Activated CD4-positive, alpha-beta T cell treated with anti-CD3 and anti-CD28 coated beads for 36 hours (primary cell): ENCODE measurements at places on chromosomes 13 and 19. TPM values are rescaled to one million over a fixed set of nuclear protein-coding genes. Genes with fewer than 3 reads are reported as not detected.

AKAP8 gene
- total RNA-seq: 47.9 TPM

NCR1 gene
- total RNA-seq: not detected

- H3K36me3 ChIP-seq: no peaks in the 10 kb centered on the region
- H3K4me1 ChIP-seq: no peaks in the 10 kb centered on the region
- no peaks in the 10 kb centered on the region for H3K27me3 ChIP-seq
- no peak overlapping the region for H3K4me3 ChIP-seq
Observed at GRCh38 chr13:62906469-62906868, 1490.8 kb upstream of the PCDH20 start.

- H3K36me3 ChIP-seq: no peaks in the 10 kb centered on the region
- DNase-seq: peak; percentile 63
- H3K4me1 ChIP-seq: peaks cover 33% of the 10 kb centered on the region
- no peak overlapping the region for H3K4me3 ChIP-seq
Observed at GRCh38 chr19:6639439-6639838, 30.5 kb downstream of the TNFSF14 start.

GRCh38 chr13:49616676-49617065, 11.6 kb upstream of the ARL11 start:
- H3K27me3 ChIP-seq: peaks cover 6% of the 10 kb centered on the region
- no peak for DNase-seq
- H3K4me3 ChIP-seq: no peak overlapping the region
- H3K36me3 ChIP-seq: no peaks in the 10 kb centered on the region
- H3K4me1 ChIP-seq: peaks cover 3% of the 10 kb centered on the region
- no peak overlapping the region for H3K27ac ChIP-seq

- peak overlapping the region; percentile 67 for H3K27ac ChIP-seq
- peak; percentile 41 for DNase-seq
- peak overlapping the region; percentile 86 for H3K4me3 ChIP-seq
- H3K27me3 ChIP-seq: no peaks in the 10 kb centered on the region
Observed at GRCh38 chr19:801030-801860, 4.0 kb downstream of the PTBP1 start.

GRCh38 chr19:19578252-19578651, 40.2 kb downstream of the CILP2 start:
- no peak overlapping the region for H3K27ac ChIP-seq
- H3K27me3 ChIP-seq: no peaks in the 10 kb centered on the region
- H3K36me3 ChIP-seq: peaks cover 5% of the 10 kb centered on the region
- H3K4me3 ChIP-seq: no peak overlapping the region
- DNase-seq: no peak

DNA sequence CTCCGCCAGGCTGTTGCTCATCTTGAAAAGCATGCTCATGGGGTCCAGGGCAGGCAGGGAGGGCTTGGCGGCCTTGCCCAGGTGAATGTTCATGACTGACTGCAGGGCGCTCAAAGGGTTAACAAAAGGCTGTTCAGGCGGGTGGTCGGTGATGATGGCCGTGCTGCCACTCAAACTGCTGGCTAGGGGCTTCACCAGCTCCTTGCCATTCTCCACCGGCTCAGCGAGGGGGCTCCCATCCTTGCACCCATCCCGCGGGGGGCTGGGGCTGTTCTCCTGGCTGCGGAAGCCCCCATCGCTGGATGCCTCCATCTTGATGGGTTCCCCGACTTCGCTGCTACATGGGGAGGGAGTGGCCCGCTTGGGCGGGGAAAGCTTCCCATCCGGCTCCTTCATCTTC, 71.7 kb downstream of the TSHZ3 start:
- no peaks in the 10 kb centered on the region for H3K4me1 ChIP-seq
- no peak overlapping the region for H3K4me3 ChIP-seq
- no peaks in the 10 kb centered on the region for H3K27me3 ChIP-seq
- no peak overlapping the region for H3K27ac ChIP-seq
- H3K36me3 ChIP-seq: no peaks in the 10 kb centered on the region

UNC13A gene
- total RNA-seq: 0.02 TPM

- H3K4me3 ChIP-seq: no peak overlapping the region
- no peaks in the 10 kb centered on the region for H3K27me3 ChIP-seq
- no peak overlapping the region for H3K27ac ChIP-seq
- peaks cover 3% of the 10 kb centered on the region for H3K36me3 ChIP-seq
- no peak for DNase-seq
Observed at GRCh38 chr19:33507021-33507956, 14.3 kb downstream of the PEPD start.

- no peaks in the 10 kb centered on the region for H3K36me3 ChIP-seq
- H3K4me3 ChIP-seq: no peak overlapping the region
- DNase-seq: no peak
- peaks cover 24% of the 10 kb centered on the region for H3K27me3 ChIP-seq
- H3K4me1 ChIP-seq: peaks cover 10% of the 10 kb centered on the region
Observed at GRCh38 chr19:14063105-14063504, 1.2 kb upstream of the PALM3 start.

GRCh38 chr13:24624363-24624762, 55.8 kb upstream of the ATP12A start:
- no peaks in the 10 kb centered on the region for H3K27me3 ChIP-seq
- no peaks in the 10 kb centered on the region for H3K36me3 ChIP-seq
- DNase-seq: no peak
- peaks cover 31% of the 10 kb centered on the region for H3K4me1 ChIP-seq
- H3K4me3 ChIP-seq: no peak overlapping the region

ZNF418 gene
- 4.6 TPM for total RNA-seq

DNA sequence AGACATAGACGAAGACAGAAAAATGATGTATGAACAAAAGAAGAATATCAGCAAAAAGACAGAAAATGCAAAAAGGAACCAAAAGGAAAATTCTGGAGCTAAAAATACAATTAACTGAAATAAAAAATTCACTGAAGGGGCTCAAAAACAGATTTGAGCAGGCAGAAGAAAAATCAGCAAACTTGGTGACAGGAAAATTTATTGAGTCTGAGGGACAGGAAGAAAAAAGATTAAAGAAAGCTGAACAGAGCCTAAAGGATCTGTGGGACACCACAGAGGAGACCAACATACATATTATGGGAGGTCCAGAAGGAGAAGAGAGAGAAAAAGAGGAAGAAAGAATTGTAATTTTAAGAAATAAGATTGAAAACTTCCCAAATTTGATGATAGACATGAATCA, 7.4 kb upstream of the LSR start:
- peaks cover 18% of the 10 kb centered on the region for H3K4me1 ChIP-seq
- H3K27me3 ChIP-seq: peaks cover 4% of the 10 kb centered on the region
- H3K4me3 ChIP-seq: no peak overlapping the region
- H3K36me3 ChIP-seq: peaks cover 9% of the 10 kb centered on the region
- H3K27ac ChIP-seq: no peak overlapping the region

RASIP1 gene
- 0.67 TPM for total RNA-seq

- H3K4me1 ChIP-seq: peaks cover 9% of the 10 kb centered on the region
- H3K4me3 ChIP-seq: no peak overlapping the region
- no peak overlapping the region for H3K27ac ChIP-seq
- no peak for DNase-seq
- H3K36me3 ChIP-seq: no peaks in the 10 kb centered on the region
Observed at GRCh38 chr13:28753946-28754345, 35.2 kb upstream of the SLC46A3 start.

DNA sequence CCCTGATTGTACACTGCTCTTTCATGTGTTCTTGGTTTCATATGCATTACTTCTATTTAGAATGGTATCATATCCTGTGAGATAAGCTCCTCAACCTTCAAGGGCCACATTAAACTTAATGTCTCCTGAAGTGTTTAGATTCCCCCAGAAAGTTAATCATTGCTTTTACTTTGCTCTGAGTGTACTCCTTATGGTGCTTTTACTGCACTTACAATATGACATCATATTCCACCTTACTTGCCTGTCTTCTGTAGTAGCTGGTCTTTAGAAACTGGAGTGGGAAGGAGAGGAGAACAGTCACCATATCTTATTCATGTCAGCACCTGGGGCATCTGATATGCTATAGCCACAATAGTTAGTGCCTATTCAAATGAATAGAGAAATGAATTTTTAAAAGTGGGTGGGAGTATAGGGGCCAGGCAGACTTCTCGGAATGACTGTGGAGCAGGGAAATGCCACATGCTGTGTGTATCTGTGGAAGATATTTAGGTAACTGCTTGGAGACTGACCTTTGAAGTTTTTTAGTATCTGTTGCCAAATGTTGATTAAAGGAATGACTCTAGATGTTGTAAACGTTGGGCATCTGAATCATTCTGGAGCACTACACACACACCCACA, 40.2 kb downstream of the SLAIN1 start:
- H3K27me3 ChIP-seq: no peaks in the 10 kb centered on the region
- H3K36me3 ChIP-seq: peaks cover 1% of the 10 kb centered on the region
- no peak overlapping the region for H3K27ac ChIP-seq

DNA sequence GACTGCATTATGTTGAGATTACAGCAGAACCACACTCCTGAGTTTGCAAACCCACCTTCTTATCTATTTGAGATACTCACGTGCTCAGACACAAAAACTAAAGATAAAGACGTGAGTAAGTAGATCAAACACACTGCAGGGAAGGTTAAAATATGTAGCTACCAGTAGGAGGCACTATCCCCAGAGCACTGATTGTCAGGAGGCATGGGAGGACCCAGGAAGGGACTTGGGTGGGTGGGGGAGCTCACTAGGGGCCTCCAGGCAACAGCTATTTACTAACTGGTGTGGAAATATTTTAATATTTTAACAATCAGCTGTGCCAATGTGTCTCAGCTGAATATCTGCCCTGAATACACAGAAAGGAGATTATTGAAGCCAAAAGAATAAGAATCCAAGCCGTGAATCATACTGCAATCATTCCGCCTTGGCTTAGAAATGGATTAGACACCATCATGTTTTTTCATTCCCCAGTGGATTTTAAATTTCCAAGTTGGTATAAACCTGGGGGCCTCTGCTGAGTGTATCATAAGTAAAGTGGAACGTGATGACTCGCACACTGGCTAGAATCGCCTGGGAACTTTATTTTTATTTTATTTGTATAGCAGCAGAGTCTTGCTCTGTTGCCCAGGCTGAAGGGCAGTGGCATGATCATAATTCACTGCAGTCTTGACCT, 73.2 kb upstream of the CACNA1A start:
- H3K27ac ChIP-seq: no peak overlapping the region
- H3K27me3 ChIP-seq: peaks cover 8% of the 10 kb centered on the region
- no peak for DNase-seq

DNA sequence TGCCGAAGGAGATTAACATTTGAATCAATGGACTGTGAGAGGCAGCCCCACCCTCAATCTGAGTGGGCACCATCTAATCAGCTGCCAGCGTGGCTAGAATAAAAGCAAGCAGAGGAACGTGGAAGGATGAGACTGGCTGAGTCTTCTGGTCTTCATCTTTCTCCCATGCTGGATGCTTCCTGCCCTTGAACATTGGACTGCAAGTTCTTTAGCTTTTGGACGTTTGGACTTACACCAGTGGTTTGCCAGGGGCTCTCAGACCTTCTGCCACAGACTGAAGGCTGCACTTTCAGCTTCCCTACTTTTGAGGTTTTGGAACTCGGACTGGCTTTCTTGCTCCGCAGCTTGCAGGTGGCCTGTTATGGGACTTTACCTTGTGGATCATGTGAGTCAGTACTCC, 14.7 kb downstream of the NHLRC3 start:
- peaks cover 3% of the 10 kb centered on the region for H3K4me1 ChIP-seq
- no peak overlapping the region for H3K27ac ChIP-seq
- H3K4me3 ChIP-seq: no peak overlapping the region
- peaks cover 6% of the 10 kb centered on the region for H3K36me3 ChIP-seq
- no peaks in the 10 kb centered on the region for H3K27me3 ChIP-seq

COL4A1 gene
- 0.14 TPM for total RNA-seq

DNA sequence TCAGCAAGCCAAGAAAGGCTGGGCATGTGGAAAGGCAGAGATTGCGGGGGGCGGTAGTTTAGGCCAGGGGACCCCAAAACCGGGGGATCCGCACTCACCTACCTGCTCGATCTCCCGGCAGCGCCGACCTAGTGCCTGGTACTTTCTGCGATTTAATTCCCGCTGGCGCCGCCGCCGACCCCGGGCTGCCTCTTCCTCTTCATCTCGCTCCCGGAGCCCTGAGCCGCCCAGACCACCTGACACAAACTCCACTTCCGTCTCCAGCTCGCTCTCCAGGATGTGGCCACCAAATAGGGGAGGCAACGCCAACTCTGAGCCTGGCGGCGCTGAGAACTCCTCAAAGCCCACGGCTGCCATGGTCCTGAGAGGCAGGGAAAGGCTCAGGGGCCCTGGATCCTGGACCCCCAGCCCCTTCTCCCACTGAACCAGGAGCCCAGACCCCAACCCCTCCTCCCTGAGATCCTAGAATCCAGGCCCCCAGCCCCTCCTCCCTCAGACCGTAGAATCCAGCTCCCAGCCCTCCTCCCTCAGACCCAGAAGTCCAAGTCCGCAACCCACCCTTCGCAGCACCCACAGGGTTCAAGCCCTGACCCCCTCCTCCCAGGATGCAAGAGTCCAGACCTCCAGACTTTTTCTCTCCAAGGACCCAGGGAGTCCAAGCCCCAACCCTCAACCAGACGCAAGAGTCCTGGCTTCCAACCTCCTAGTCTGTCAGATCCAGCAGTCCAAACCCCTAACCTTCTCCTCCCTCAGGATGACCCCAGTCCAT, 933 bp downstream of the TFPT start:
- H3K27me3 ChIP-seq: no peaks in the 10 kb centered on the region
- peaks cover 25% of the 10 kb centered on the region for H3K4me1 ChIP-seq
- peak overlapping the region; percentile 83 for H3K4me3 ChIP-seq
- peak overlapping the region; percentile 96 for H3K27ac ChIP-seq
- H3K36me3 ChIP-seq: peaks cover 44% of the 10 kb centered on the region

DNA sequence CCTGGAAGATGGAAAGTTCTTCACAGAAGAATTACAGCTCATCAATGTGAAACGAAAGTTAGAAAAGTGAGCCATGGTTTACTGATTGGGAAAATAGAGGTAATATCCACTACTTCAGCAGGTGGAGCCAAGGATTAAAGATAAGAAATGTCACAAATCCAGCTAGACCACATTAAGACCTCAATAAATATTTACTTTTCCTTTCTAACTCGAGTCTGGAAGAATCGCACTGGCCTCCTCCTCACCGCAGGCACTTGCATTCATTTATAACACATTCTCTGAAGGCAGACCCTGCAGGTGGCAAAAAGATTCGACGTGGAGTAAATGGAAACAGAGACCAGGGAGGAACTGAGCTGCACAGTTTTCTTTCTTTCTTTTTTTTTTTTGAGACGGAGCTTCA, 7.4 kb downstream of the SLC35E1 start:
- no peak overlapping the region for H3K27ac ChIP-seq
- DNase-seq: no peak
- no peak overlapping the region for H3K4me3 ChIP-seq
- H3K36me3 ChIP-seq: peaks cover 66% of the 10 kb centered on the region

DNA sequence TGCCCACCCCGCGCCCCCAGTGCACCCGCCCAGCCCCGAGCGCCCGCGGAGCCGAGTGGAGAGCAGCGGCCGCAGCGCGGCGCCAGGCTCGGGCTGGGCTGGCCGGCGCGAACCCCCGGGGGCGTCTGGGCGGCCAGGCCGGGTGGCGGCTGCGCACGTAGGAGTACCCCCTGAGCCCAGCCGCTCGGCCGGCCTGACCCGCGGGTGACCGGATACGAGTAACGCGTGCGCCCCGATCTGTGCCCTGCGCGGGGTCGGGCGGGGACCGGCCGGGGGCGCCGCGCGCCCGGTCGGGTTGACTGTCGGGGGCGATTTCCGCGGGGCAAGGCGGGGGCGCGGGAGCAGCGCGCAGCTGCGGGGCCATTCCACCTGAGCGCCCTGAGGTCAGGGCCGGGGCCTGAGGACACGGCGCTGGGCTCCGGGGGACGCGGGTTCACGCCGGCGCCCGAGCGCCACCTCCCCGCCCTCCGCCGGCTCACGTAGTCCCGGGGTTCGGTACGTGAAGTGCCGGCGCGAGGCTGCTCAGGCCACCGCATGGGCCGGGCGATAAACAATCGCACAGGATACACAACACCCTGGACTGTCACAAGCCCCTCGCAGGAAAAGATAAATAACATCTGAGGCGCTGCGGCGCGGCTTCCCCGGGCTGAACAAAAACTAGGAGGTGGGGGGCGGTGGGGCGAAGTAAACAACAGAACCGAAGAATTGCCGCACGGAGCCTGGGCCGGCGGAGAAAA, 37.6 kb upstream of the FLT1 start:
- peak; percentile 46 for DNase-seq
- H3K4me1 ChIP-seq: no peaks in the 10 kb centered on the region
- no peak overlapping the region for H3K27ac ChIP-seq
- H3K4me3 ChIP-seq: peak overlapping the region; percentile 57
- no peaks in the 10 kb centered on the region for H3K36me3 ChIP-seq
- H3K27me3 ChIP-seq: peaks cover 46% of the 10 kb centered on the region
